Hepatocyte (in vitro differentiated cells): ENCODE measurements at places on chromosomes 4 and X. TPM values are rescaled to one million over a fixed set of nuclear protein-coding genes. Genes with fewer than 3 reads are reported as not detected.
A peak's percentile ranks its signal among the peaks of the same experiment; 100 is the strongest.

DNA sequence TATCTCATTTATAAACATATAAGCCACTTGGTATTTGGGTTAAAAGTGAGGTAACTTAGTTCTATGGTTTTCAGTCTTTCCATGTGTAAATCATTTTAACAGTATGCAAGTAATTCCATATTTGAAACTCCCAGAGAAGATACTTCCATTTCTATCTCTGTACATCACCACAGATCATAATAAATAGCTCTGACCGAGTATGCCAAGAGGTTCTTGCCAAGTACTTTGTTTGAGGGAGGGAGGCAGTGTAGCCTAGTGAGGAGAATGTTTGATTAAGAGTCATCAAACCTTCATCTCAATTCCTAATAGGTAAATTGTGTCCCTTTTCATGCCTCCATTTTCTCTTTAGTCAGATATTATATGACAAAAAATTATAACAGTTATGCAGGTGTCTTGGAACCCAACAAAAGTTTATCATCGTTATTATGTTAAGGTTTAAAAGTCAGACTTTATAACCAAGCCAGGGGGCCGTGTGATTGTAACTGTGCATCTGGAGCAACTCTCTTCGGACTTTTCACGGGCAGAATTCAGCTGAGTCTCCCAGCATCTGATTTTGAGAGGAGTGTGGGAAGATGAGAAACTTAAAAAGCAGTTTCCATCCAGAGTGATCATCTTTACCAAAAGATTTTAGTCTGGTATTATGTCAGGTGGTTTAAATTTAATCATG is 123.8 kb downstream of the ANK2 start:
- DNase-seq = no peak

- peak; percentile 24 for DNase-seq
Measured at GRCh38 chr4:4284827-4285618, 4.9 kb downstream of the LYAR start.

DNA sequence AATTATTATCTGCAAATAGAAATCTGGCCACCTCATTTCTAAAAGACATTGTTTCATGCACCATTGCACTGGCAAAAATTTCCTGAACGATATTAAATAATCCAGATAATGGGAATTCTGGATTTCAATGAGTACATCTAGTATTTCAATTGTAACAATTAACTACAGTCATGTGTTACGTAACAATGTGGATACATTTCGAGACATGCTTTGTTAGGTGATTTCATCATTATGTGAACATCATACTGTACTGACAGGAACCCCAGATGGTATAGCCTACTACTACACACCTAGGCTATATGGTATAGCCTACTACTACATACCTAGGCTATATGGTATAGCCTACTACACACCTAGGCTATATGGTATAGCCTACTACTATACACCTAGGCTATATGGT is 14.8 kb downstream of the LAMTOR3 start:
- DNase-seq = no peak

DNA sequence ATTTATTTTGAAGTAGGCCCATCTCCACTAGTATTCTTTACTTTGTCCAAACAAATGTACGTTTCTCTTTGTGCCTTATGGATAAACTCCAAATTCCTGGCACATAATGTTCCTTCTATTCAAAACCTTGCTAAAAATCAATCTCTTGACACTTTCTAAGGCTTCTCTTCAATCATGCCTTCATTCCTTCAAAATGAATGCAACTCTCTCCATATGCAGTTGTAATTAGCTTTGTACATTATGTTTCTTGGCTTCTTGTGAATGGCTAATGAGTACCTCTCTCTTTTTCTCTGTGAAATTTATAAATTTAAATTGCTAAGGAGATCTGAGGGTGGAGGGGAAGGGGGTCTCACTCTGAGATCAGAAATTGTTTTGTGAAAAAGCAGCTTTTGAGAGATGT is 24.0 kb upstream of the ANK2 start:
- no peak for DNase-seq

DNA sequence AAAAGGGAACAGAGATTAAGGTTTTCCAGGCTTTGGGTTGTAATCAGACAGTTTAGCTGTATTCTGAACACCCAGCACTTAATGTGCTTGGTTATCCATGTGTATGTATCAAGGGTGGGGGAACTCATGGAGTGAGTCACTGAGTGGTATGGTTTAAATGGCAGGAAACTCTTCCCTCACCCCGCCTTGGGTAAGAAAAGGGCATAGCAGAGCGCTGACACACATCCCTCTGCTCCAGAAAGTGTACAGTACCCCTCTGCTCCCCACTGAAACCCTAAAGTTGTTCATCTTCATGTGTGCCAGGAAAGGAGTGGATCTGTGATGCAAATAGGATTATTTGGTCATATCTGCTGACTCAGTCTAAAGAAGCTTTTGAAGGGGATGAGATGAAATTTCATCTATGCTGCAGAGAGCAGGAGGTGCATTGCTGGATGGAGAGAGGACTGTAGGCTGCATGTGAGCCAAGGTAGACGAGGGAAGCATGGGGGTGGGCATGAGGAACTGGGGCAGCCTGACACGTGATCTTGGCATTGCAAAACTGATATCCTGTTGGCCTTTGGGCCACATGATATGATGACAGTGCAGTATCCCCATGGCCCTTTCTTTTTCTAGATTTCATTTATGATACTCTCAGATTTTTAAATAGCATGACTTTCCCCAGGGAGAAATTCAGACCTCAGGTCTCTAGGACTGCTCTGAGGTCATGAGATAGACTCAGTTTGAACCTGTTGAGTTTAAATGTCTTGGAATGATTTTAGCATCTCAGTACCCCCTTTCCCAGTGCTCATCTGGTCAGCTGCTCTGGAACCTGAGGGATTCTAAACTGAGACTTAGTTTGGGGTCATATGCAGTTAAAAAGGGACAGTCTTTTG is 84.8 kb downstream of the TMEM164 start:
- peak; percentile 50 for DNase-seq

GRCh38 chr4:177441061-177441802 is 1.0 kb downstream of the AGA start:
- peak; percentile 20 for DNase-seq

GRCh38 chr4:36173905-36174304 is 70.4 kb downstream of the ARAP2 start:
- DNase-seq = no peak

GRCh38 chrX:63349307-63349706 is 1.8 kb downstream of the SPIN4 start:
- no peak for DNase-seq

GRCh38 chr4:81418572-81418971 is 53.1 kb downstream of the RASGEF1B start:
- no peak for DNase-seq

GRCh38 chr4:156825074-156825473 is 146.5 kb downstream of the PDGFC start:
- DNase-seq = no peak

GRCh38 chr4:84870398-84871163 is 95.9 kb downstream of the WDFY3 start:
- DNase-seq = peak; percentile 40

DNA sequence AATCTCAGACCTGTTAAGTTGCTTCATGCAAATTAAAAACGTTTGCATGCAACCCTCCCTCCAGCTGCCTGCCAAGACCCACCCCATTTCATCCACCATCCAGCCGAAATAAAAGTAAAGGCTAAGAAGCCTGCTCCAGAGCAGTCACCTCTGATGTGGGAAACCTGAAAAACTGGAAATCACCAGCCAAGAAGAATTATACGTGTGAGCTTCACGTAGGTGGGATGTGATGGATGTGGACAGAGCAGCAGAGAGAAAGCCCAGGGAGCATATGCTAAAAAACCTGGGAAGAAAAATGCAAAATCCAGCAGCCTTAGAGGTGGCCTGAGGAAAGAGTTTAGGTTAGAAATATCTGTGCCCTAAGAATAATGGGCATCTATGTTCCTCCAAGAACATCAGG is 160.6 kb upstream of the STS start:
- no peak for DNase-seq

DNA sequence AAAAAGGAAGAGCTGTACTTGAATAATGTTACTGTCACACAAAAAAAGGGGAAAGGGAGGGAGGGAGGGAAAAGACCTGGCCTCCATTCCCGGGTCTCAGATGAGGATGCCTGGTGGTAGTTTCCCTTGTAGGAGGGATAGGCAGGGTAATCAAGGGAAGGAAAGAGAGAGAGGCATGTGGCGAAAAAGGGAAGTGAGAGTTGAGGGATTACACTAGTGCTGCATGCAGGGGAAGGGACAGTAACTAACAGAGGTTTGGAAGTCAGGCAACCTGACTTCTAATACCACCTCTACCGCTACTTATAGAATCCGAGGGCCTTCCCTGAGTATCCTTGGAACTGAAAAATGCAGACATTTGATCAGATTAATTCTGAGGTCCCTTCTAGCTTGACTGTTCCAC is 821.7 kb upstream of the FTHL17 start:
- DNase-seq = no peak

DNA sequence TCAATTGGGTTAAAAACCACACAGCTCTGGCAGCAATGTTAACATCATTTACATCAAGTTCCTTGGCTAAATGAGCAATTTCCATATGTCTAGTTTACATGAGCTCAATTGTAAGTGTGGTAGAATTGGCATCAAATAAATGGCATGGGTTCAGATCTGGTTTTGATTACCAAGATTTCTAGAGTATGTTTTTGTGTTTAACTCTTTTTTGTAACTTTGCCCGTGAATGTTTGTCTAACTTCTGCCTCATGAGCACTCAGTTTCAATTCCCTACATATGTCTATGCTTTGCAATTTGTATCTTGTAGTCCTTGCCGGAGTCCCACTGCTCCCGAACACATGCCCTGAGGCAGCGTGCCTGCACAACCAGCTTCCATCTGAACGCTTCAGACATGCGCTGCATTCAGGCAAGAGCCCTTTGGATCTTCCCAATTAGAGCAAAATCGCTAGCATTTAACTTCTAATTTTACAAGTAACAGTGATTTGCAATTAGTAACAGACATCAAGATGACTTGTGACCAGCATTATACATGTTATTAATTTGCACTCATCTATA is 644.4 kb downstream of the TRIML1 start:
- peak; percentile 12 for DNase-seq

- no peak for DNase-seq
Measured at GRCh38 chr4:148332486-148332885, 109.7 kb downstream of the NR3C2 start.

- peak; percentile 18 for DNase-seq
Measured at GRCh38 chr4:97498875-97499274, 644.4 kb downstream of the STPG2 start.

DNA sequence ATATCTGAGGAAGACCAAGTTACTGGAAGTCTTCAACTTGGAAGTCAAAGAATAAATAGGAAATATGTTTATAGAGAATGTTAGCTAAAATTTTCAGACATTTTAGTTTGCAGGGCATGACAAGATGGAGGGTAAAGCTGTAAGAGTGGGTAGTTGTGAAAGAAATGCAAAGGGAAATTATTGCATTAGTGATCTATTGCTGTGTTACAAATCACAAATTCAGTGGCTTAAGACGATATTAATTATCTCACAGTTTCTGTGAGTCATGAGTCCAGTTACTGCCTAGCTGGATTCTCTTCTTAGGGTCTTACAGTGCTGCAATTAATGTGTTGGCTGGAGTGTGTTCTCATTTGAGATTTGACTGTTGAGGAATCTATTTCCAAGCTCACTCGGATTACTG is 62.9 kb upstream of the CAMK2D start:
- no peak for DNase-seq

GRCh38 chrX:41475191-41475590 is 28.0 kb downstream of the NYX start:
- DNase-seq = no peak

- peak; percentile 34 for DNase-seq
Measured at GRCh38 chr4:145154573-145154972, 25.8 kb downstream of the OTUD4 start.

DNA sequence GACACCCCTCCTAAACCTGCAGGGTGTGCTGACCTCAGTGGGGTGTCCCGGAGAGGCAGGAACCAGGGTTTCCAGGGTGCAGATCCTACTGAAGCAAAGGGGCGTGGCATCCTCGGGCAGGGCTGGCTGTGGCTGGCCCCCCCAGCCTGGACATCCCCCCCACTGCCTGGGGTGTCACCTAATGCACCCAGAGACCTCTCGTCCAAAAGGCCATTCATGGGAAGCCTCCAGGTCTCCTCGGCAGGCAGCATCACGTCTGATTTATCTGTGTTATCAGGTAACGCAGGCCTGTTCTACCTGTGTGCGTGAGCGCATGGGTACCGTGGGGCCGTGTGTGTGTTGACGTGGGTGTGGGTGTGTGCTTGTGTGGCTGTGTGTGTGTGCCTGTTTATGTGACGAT is 210.0 kb downstream of the SHOX start:
- no peak for DNase-seq

DNA sequence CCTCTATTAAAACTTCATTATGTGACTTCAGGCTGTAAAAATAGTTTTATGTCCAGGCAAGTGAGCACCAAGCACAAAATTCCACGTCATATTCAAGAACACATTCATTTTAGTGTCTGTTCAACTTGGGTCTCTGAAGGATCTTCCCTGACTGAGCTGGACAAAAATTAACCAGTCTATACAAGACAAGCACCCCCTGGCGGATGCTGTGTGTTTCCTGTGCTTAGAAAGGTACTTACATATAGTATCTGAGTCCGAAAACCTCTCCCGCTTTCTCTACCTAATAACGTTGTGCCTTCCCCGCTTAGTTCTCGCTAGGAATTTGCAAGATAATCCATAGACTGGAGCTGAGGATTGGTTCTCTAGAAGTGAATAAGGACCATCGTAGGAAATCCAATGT is 2214.5 kb upstream of the TENM3 start:
- peak; percentile 77 for DNase-seq

DNA sequence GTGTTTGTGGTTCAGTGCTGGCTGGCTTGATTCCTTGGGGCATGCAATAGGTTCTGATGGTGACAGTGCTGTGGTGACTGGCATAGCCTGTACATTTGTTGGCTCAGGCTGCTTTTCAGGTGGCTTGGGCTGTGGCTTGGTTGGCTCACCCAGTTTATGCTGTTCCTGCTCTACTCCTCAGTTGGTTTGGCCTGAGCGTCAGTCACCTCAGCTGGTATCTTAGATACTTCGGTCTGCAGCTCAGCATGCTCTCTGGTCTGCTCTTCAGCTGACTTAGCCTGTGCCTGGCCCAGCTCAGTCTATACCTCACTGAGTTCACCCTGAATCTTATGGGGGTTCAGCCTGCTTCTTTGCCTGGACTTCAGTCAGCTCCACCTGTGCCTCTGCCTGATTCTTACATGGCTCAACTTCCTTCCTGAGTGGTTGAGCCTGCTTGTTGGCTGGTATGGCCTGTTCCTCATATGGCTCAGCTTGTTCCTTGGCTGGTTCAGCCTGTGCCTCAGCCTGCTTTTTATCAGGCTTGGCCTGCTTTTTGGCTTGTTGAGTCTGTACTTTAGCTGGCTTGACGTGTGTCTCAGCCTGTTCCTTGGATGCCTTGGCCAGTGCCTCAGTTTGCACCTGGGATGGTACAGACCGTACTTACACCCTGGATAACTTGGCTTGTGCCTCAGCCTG is 170.6 kb downstream of the MSN start:
- no peak for DNase-seq

- DNase-seq = no peak
Measured at GRCh38 chr4:153148791-153149190, 55.5 kb upstream of the TRIM2 start.

GRCh38 chr4:170089274-170089667 is 485 bp downstream of the AADAT start:
- DNase-seq = peak; percentile 64

The GALNTL6 gene
- polyA plus RNA-seq = 0.26 and 0.74 TPM in 2 replicates

The CXCL6 gene
- 3.7 and 4.4 TPM in 2 replicates for polyA plus RNA-seq

The ACOT9 gene
- 35.9 and 47.6 TPM in 2 replicates for polyA plus RNA-seq

The DCAF12L2 gene
- 2.0 TPM in 1 of 2 replicates, not detected in the other for polyA plus RNA-seq

The CCKAR gene
- polyA plus RNA-seq = not detected in 2 replicates

The FAM114A1 gene
- 110 and 113 TPM in 2 replicates for polyA plus RNA-seq

The KDR gene
- 96.0 and 96.4 TPM in 2 replicates for polyA plus RNA-seq

The EVC2 gene
- polyA plus RNA-seq = 2.7 and 3.0 TPM in 2 replicates

The SPRY1 gene
- polyA plus RNA-seq = 36.7 and 40.1 TPM in 2 replicates

The F8A1 gene
- 33.8 and 40.1 TPM in 2 replicates for polyA plus RNA-seq

The TRIM75 gene
- polyA plus RNA-seq = not detected in 2 replicates

The PNMA6F gene
- polyA plus RNA-seq = not detected in 2 replicates
